ENCODE measurements at places on chromosomes 2 and 18.

- no peak for DNase-seq
Measured at GRCh38 chr2:158213773-158214172, 112.1 kb downstream of the UPP2 start.

DNA sequence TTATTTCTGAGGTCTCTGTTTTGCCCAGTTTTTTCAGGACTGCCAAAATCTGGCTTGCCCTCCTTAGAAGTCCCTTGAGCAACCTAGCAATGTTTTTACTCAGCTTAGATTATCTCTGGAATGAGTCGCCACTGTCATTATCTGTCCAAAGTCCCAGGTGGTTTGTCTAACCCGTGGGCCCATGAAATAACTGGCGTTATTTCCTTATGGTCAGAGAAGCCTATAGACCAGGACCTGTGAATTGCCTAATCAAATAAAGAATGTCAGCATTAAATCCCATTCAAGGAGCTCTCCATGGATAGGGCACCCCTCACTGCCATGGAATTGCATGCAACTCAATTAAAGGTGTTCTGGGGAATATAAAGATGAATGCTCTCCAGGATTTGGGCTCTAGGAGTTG, 373.9 kb downstream of the SETBP1 start:
- DNase-seq: no peak

DNA sequence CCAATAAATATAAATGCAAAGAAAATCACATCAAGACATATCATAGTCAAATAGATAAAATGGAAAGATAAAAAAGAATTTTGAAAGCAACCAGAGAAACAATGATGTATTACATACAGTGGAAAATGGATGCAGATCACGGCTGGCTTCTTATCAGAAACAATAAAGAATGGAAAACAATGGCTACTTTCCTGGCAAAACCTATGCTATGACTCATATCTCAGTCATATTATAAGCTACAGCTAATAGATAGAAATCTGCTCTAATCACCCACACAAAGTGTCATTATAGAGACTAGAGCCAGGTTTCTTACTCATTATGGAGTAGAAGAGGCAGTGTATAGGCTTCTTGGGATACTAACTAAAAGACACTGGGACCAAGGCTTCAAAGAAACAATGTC, 93.5 kb upstream of the TACR1 start:
- DNase-seq: no peak

GRCh38 chr2:64391424-64391823, 62.5 kb upstream of the LGALSL start:
- no peak for DNase-seq

GRCh38 chr2:54394392-54394791, 61.7 kb upstream of the SPTBN1 start:
- no peak for DNase-seq

- DNase-seq: no peak
Measured at GRCh38 chr18:24827501-24827900, 367.1 kb downstream of the HRH4 start.

GRCh38 chr2:98379311-98380202, 33.3 kb downstream of the CNGA3 start:
- DNase-seq: no peak

Measured in epithelial cell of proximal tubule (primary cell).